T-helper 22 cell (primary cell): ENCODE measurements at places on chromosomes 5 and 9.

GRCh38 chr5:178330791-178331404 is 98.3 kb upstream of the PHYKPL start:
- DNase-seq, result no peak

GRCh38 chr9:28750136-28750535 is 1176.9 kb upstream of the C9orf72 start:
- no peak for DNase-seq

GRCh38 chr5:165405340-165405739 is 1899.9 kb downstream of the MAT2B start:
- no peak for DNase-seq

GRCh38 chr5:1386274-1386717 is 41.4 kb upstream of the CLPTM1L start:
- peak; percentile 60 for DNase-seq

DNA sequence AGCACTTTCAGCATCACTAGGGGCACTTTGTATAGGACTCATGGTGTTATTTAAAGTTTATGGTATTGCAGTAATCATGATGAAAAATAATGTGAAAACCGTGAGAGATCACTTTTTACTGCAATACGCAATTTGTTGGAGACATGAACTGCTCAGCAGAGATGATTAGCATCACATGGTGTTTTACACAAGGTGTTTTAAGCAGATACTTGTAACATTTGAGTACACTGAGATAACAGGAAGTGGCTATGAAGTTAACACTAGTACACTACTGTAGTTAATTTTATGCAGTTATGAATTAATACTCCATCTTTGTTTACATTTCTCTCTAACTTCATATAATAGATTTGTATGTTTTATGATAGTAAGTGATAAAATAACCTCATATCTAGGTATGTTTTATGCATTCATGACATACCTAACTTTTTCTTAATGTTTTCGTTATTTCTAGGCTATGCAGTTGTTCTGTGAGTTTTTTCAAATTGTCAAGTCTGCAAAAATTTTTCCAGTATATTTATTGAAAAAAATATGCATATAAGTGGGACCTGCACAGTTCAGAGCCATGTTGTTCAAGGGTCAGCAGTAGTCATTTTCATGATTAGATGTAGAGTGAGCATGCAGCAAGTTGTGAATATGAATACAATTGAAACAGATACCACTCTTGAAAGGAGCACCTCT is 13.0 kb downstream of the SUB1 start:
- no peak for DNase-seq

DNA sequence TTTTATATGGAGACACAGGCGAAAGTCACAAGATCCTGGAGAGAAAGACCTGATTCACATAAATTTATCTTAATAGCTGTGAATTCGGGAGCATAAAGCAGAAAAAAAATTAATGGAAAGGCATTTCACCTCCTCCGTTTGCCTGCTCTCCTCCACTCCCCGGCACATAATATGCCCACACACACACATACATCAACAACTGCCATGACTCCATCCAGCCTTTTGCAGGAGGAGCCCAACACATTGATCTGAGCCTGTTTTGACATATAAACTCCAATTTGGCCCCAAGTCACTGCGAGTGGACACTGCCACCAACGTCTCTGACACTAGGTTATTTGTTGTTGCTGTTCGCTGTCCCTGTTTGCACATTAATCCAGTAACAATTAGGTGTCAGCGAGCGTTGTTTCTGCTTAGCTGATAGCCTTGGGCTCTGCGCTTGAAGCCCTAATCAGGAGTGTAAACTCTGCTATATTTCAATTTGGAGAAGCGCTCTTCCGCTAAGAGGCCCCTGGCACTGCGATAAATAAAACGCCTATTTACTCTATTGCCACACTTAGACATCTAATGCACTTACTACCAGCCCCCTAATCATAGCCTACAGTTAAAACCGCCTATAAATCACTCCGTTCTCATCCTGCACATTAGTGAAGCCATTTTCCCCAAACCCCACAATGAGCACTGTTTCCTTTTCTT is 195.8 kb upstream of the TBCA start:
- DNase-seq, result no peak

GRCh38 chr9:72704688-72705375 is 183.4 kb downstream of the TMC1 start:
- no peak for DNase-seq

DNA sequence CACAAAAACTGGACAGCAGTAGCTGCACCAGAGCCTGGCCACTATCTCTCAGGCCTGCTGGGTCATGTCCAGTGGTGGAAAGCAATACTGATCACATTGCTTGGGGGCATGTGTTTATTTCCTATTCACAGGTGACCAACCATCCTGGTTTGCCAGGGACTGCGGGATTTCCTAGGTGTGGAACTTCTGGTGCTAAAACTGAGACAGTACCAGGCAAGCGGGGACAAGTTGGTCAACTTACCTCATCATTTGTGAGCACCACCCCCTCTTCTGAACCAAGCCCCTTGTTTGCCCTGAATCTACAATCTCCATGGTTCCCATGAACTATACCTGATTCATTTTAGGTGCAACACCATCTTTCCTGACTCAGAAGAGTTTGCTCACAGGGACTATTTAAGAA is 81.3 kb downstream of the TNC start:
- DNase-seq, result no peak

- no peak for DNase-seq
Measured at GRCh38 chr5:146909255-146910068, 30.9 kb upstream of the PPP2R2B start.

DNA sequence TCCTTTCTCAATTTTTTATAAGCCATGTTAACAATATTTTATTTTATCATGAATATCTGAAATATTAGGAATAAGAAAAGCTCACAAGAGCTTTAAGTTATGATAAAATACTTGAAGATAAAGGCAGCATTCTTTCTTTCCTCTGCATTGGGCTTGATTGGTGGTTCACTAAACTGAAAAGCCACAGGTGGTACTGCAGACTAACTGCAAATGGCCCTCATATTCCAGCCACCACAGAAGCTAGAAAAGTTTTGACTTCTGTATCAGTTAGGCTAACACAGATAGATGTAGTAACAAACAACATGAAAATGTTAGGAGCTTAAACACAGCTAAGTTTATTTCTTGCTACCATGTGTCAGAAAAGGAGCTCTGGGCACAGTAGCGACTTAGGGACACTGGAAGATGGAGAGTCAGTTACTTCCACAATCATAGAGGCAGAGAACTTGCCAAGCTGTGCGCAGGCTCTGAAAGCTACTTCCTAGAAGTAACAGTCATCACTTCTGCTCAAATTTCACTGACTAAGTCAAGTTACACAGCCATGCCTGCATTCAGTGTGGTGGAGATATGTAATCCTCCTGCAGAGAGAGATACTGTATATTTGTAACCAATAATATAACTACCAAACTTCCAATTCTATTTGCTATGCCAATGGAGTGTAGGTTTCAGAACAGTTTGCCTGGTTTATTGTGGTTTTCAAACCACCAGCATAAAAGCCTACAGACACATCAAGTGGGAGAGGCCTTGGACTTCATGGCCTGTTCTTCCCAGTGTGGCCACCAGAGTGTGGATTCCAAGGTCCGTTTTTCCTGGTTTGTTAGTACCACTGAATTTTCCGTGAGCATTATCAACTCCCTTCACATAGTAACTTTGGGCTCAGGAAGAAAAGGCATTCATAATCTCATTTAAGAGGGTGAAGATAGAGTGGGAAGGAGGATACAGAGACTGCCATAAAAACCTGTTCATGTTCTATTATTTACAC is 268.3 kb downstream of the PJA2 start:
- no peak for DNase-seq

DNA sequence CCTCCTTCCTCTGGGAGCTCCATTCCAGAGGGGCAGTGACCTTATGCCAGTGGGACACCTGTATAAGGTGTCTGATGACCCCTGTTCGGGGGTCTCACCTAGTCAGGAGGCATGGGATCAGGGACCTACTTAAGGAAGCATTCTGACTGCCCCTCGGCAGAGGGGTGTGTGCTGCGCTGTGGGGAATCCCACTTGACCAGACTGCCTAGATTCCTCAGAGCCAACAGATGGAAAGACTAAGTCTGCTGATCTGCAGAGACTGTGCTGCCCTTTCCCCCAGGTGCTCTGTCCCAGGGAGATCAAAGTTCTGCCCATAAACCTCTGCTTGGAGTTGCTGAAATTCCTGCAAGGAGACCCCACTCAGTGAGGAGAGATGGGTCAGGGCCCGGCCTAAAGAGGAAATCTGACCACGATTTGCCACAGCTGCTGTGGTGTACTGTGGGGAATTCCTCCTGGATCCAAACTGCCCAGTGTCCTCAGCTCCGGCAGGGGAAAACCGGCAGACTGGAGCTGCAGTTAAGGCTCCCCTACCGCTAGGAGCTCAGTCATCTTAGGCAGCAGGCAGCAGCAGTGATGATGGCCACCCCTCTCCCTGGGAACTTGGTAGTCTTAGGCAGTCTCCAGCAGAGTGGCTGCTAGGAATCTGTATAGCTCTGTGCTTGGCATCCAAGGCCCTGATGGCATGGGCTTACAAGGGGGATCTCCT is 34.8 kb upstream of the FAM120A start:
- DNase-seq, result no peak

DNA sequence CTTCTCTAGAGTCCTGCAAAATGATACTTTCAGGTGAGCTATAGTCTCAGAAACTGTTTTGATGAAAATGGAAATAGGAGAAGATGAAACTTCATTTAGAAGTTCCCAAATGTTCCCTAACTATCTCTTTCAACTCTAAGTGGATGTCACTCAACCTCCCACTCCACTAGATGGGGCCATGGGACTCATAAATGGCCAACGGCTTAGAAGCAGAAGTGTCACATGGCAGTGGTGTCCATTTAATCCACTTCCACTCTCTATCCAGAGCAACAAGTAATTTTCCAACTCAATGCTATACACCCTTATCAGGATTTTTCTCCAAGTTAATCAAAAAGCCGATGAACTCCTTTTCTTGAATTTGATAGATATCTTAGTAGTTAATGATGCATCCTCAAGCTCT is 295.7 kb downstream of the EDIL3 start:
- no peak for DNase-seq

DNA sequence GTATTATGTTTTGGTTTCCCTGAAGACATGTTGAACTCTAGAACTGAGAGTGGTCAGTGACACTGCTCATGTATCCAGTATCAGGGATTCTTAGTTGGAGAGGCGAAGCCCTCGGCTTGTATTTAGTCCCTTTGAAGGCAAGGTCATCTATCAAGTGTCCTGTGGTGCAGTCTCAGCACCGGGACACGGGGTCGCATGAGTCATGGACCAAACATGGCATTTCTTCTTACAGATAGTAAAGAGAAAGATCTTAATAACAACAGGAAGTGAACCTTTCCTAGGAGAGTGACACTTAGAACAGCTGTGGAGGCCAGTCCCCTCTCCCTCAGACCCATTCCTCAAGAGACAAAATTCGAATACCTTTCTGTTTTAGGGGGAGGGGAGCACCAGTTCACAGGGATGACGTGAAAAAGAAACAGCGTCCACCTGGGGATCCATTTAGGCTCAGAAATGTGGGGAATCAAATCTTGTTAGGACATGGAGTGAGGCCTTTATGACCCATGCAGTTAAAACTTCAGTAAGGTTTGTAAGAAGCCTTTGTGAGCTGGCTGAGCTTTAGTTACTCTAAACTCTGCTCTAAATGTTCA is 86.5 kb downstream of the ADGRV1 start:
- DNase-seq, result no peak

DNA sequence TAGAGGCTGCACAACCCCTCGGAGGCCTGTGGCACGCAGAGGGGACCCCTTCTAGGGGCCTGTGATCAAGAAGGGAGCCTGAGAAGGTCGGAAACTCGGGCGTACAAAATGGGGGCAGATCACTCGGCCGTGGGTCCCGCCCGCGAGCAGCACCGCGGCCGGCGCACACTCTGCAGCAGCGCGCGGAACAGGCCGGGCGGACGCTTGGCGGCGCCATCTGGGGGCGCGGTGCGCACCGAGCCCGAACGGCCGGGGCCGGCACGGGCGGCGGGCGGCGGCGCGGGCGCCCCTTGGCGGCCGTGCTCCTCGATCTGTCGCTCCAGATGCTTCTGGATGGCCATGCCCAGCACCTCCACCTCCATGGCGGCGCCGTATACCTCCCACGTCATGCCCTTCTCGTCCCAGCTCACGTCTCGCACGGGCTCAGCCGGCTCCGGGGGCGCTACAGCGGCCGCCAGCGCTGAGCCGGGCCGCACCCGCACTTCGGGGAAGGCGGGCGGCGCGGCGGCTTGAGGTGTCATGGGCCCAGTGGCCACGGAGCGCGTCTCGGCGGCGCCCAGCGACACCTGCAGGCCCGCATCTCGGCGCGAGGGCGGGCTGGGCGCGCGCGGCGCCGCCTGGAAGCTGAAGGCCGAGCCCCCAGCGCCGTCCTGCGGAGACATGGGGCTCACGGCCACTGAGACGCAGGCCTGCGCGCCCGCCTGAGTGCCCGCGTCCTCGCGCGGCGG is 13.1 kb downstream of the GPRIN1 start:
- peak; percentile 45 for DNase-seq

- DNase-seq, result no peak
Measured at GRCh38 chr9:9605681-9606080, 1007.1 kb downstream of the PTPRD start.

- no peak for DNase-seq
Measured at GRCh38 chr5:113182658-113183344, 206.2 kb downstream of the DCP2 start.

DNA sequence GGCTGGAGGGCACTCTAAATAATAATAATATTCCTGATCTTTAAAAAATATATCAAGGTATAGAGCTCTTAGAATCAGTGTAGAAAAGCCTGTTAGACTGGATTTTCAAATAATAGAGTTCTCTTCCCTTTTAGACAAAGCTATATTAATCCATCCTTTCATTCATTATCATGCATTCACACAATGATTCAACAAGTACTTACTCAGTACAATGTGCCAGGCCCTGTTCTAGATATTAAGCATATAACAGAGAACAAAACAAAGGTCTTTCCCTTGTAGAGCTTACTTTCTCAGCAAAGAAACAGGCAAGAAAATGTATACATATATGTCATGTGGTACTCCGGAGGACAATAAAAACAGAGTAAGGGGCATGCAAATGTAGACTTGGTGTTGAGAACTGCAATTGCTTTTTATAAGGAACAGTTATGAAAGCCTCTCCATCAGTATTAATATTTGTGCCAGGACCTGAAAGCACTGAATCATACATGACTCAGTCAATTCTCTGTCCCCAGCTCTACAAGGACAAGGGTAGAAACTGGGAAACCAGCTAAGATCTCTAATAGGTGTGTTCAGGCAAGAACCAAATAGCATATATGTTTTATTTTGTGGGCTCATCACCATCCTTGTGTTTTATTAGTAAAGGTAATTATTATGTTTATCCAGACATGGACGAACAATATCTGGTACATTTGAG is 72.2 kb downstream of the PIP5K1B start:
- no peak for DNase-seq
